ENCODE measurements at places on chromosomes 2 and 18.

DNA sequence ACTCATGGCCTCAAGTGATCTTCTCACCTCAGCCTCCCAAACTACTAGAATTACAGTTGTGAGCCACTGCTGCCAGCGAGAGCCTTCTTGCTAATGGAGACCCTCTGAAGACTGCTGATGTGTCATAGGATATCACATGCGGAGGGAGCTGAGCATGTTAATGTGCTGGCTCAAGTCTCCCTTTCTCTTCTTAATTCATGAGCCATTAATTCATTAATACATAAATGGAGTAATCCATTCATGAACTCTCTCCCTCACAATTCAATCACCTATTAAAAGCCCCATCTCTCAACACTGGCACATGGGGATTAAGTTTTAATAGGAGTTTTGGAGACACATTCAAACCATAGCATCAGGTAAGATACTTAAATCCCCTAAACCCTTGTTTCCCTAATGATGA lies 54.8 kb downstream of the SYT4 start:
- DNase-seq = no peak

DNA sequence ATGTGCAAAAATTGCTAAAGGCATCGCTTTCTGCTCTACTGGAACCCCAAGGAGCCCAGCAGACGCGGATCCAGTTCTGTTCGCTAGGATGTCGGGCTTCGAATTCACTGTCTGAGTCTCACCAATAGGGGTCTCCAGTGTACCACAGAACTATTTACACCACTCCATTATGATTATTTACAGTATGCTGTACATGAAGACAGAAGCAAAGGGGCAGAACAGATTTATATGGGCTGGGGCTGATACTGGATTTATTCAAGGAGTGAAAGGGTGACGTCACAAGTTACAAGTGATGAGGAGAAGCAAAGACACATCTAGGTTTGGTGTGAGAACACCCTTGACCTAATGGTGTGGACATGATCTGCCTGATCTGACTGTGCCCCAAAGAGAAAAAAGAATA lies 185.3 kb upstream of the ATP5MC3 start:
- no peak for DNase-seq

- no peak for DNase-seq
Observed at GRCh38 chr2:184308706-184309105, 289.6 kb upstream of the ZNF804A start.

- DNase-seq = no peak
Observed at GRCh38 chr2:27082773-27083409, 3.7 kb upstream of the KHK start.

- no peak for DNase-seq
Observed at GRCh38 chr2:69645031-69645431, 1.5 kb upstream of the AAK1 start.

GRCh38 chr2:52222128-52222527 lies 1190.2 kb upstream of the NRXN1 start:
- DNase-seq = no peak

- no peak for DNase-seq
Observed at GRCh38 chr2:120418174-120418787, 72.3 kb downstream of the INHBB start.
